GM19239 (cell line): ENCODE measurements at places on chromosomes 3 and 15.

DNA sequence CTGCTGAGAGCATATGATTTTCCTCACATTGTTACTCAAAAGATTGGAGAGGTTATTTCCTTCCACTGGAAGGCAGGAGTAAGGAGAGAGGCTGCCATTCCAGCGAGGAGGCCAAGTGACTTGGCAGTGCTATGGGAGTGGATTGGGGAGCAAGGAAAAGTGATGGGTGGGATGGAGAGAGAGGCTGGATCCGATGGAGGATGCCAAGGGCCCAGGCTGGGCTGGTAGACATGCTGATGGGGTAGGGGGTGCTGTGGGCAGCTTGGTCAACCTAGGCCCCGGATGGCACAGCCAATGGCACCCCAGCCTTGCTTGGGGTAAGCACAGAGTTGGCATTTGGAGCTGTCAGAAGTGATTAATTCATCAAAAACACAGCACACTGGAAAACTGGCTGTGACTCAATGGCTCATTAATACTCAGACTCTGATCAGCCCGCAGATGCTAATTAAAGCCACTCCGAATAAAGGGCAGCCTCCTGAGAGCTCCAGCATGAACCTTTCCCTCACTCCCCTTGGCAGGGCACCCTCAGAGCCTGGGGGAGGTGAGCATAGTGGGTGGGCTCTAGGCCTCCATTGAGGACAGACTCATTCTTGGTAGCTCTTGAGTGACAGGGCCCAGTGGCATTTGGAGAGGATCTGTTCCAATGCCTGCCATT, 22.1 kb upstream of the SLC6A1 start:
- no peak for DNase-seq

DNA sequence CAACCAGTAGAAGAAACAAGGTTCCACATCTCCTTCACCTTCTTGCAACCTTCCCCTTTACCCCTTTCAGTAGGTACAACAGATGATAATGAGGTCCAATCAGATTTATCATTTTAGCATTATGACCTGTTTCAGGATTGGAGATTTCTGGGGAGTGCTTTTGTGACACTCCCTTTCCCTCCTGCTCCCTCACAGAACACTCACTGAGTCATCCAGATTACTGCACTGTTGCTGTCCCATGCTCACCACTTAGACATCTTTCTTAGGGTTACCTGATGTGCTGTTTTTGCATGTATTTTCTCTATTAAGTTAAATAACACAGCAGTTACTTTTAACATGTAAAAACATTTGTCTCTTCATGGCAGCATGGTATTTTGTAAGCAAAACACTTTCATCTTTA, 118.5 kb downstream of the MFSD1 start:
- DNase-seq: no peak

GRCh38 chr3:114417265-114417664, 123.4 kb downstream of the TIGIT start:
- no peak for DNase-seq

DNA sequence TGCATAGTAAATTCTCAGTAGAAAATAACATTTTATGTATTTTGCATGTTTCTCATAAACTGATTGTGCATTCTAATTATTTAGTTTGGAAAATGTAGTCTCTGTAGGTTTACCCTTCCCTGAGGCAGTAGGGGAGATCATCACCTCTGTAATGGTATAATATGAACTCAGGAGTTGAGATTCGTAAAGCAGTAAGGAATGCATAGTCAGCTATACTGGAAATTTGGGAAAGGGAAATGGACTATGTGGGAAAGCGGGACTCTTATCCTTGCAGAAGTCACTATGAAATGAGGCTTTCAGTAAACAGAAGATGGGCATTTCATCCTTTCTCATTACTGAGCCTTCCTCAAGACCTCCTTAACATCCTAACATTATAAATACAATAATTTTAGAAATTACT, 261.9 kb upstream of the CTDSPL start:
- no peak for DNase-seq

DNA sequence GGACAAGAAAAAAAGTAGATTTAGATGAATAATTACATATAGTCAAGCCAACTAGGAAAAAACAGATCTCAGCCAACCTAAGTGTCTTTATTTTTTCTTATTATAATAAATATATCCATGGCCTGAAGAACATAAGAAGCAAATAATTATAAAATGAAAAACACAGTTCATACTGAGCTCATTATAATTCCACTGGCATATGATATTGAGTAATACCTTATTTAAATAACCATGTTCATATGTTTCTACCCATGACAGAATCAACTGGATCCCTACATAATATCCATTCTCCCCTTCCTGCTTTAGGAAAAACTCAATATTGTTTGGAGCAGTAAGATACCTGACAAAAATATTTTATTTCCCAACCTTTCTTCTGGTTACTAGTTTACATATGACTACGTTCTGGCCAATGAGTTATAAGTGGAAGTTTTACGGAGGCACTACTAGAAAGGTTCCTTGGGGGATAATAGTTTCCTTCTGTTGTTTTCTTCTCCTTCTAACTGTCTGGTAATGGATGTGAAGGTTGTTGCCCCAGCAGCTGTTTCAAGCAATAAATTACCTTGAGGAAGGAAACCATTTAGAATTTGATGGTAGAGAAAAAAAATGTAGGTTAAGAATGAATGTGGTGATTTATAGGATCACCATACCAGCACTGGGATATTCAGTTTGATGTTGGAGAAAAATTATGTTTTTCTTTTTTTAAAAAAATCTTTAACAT, 184.1 kb upstream of the MBNL1 start:
- no peak for DNase-seq

- no peak for DNase-seq
These were observed 29.3 kb upstream of the MEF2A start for GRCh38 chr15:99536422-99537040.

GRCh38 chr3:132311841-132312240, 5.4 kb upstream of the ACP3 start:
- no peak for DNase-seq

GRCh38 chr3:16337856-16338540, 73.0 kb downstream of the OXNAD1 start:
- DNase-seq: peak; percentile 38

- DNase-seq: peak; percentile 6
These were observed 41.1 kb upstream of the AP3B2 start for GRCh38 chr15:82750831-82751180.

DNA sequence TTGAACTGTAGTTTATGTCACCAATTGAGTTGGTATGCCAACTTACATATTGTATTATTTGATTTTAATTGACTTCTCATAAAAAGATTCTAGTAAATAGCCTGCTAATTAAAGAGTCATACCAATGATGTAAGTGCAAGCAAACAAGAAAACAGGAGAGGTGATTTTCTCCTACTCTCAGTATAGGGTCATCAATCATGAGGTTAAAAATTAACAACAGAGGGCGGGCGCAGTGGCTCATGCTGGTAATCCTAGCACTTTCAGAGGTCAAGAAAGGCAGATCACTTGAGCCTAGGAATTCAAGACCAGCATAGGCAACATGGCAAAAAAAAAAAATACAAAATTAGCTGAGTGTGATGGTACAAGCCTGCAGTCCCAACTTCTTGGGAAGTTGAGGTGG, 108.7 kb downstream of the MYO9A start:
- DNase-seq: no peak

GRCh38 chr15:66078196-66078928, 175.2 kb downstream of the MEGF11 start:
- DNase-seq: no peak

DNA sequence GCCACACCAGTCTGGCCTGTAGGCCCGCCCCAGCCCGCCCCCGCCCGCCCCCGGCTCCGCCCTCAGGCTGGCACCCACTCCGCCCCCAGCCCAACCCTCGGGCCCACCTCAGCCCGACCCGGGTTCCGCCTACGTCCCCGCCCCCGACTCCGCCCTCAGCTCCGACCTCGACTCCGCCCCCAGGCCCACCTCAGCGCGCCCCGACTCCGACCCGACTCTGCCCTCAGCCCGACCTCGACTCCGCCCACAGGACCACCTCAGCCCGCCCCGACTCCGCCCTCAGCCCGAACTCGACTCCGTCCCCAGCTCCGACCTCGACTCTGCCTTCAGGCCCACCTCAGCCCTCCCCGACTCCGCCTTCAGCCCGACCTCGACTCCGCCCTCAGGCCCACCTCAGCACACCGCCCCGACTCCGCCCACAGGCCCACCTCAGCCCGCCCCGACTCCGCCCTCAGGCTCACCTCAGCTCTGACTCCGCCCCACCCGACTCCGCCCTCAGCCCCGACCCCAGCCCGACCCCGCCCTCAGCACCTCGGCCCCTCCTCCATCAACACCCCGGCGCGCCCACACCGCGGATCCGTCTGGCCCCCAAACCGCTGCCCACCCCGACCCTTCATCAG, at the start of gene RAB43:
Gene RAB43 (minus strand): TSS at position 13 of the 620 bp plus-strand sequence. CDS start 315 bp downstream, outside the sequence.
- peak; percentile 85 for DNase-seq

GRCh38 chr3:125398952-125399351, 23.8 kb upstream of the ZNF148 start:
- DNase-seq: no peak

DNA sequence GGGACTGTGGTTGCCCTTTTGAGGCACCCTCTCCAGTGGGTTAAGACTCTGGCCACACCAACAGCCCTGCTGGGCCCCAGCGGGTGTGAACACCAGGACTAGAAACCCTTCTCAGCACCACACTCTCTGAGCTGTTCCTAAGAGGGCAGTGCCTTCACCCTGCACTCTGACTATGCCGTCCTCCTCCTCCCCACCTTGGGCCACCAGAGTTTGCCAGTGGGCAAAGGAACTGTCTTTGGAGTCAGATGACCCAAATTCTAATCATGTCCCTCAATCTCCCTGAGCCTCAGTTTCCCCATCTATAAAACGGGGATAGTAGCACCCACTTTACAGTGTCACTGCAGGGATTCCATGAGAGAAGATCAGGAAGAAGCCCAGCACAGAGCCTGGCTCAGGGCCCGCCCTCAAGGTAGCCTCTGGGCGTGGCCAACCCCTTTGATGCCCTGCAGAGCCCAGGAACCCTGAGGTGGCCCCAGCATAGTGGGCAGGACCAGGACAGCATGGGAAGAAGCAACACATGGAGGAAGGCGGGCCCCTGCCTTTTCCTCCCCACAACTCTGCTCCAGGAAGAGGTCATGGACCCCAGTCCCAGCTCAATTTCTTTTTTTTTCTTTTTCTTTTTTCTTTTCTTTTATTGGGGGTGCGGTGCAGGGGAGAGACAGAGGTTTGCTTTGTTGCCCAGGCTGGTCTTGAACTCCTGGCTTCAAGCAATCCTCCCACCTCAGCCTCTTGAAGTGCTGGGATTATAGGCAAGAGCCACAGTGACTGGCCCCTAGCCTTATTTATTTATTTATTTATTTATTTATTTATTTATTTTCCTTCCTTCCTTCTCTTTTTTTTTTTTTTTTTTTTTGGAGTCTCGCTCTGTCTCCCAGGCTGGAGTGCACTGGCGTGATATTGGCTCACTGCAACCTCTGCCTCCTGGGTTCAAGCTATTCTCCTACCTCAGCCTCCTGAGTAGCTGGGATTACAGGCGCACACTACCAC, 115.7 kb upstream of the LINGO1 start:
- no peak for DNase-seq

GRCh38 chr15:42687740-42688139, 49.2 kb downstream of the CDAN1 start:
- no peak for DNase-seq

- DNase-seq: peak; percentile 27
These were observed 583 bp upstream of the C3orf49 start for GRCh38 chr3:63818282-63819150.

DNA sequence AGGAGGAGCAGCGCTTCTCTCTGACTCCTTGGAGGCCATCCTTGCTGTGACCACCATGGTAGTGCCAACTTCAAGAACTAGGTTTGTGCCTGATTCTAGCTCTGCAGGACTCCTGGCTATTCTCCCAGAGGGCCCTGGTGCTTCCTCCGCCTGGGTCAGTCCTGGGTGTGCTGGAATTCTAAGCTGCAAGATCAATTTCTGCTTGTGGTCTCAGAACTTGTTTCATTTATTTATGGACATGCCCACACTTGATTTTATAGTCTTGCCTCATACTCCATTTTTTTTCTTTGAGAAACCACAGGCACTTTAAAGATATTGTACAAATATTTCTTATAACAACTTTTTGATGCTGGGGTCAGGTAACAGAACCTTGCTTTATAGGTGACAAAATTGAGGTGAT, 87.6 kb downstream of the PDCD6IP start:
- no peak for DNase-seq

DNA sequence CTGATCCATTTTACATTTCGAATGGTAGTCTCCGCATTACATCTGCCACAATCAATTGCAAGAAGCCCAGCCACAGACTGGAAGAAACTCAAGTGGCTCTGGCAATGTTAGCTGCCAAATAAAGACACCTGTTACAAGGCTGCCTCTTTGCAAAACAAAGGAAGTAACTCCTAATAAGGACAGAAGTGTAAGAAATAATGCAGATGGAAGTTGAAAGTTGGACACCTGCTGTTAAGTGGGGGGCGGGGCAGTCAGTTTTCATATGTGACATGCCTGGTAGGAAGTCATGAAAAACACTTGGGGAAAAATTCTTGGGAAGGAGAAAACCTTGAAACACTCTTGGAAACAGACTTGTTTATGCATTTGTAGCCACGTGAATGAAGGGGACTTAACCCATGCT, 54.1 kb upstream of the ATP2C1 start:
- no peak for DNase-seq

GRCh38 chr15:85865070-85865684, 70.5 kb upstream of the KLHL25 start:
- DNase-seq: peak; percentile 12

- no peak for DNase-seq
These were observed 808 bp downstream of the GK5 start for GRCh38 chr3:142224482-142225072.

DNA sequence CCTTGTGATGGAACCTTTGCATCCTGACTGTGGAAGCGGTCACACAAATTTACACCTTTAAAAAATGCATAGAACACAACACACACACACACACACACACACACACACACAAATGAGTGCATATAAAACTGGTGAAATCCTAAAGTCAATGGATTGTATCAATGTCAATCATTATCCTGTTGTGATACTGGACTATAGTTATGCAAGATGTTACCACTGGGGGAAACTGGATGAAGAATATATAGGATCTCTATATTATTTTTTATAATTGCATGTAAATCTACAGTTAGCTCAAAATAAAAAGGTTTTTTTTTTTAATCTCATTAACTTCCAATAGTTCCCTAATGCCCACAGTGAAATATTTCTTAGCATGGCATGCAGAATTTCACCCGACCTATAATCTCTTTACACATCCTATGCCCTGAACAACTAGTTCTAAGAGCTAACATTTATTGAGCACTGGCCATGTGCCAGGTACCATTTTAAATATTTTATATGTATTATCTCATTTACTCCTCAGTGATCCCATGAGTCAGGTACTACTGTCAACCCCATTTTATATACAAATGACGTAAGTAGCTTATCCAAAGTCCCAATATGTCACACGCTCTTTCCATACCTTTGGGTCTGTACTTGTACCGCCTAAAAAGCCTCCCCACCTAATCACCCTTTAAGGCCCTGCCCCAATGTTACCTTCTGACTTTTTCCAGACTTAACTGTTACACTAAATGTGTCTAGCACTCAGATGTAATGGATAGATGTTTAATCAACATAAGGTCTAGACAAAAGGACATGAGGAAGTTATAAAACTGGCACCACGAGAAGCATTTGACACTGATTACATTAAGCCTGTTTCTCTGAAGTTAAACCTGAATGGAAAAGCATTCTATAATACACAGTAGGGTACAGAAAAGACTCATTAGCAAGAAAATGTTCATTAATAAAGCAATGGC, 5.5 kb downstream of the ABCC5 start:
- no peak for DNase-seq

GRCh38 chr15:100170291-100171210, 171.2 kb downstream of the ADAMTS17 start:
- DNase-seq: no peak
